Head of caudate nucleus (tissue), 42 donors: ENCODE measurements at places on chromosomes 16 and 17.

- no peak for DNase-seq
Observed at GRCh38 chr16:59973966-59974365, 1239.8 kb upstream of the GOT2 start.

- DNase-seq = no peak
Observed at GRCh38 chr16:89103781-89104180, 10.1 kb downstream of the ACSF3 start.

DNA sequence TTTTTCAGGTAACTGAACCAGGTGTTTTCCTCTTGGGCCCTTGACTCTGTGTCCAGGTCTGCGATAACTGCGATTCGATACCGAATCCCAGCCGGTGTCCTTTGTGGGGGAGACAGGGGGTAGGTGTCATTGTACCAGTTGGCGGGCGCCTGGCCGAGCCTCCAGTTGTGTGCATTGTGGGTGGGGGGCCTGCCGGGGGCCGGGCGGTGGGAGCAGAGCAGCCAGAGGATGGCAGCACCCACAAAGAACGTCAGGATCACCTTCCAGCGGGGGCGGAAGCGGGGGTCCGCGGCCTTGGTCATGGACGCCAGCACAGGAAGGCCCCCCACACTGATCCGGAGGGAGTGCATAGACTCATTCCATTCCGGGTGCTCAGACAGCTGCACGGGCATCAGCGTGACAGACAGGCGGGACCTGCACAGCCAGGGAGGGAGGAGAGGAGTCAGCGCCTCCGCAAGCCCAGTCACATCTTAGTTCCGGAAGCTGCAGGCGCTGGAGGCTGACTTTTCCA lies 12.3 kb downstream of the CANT1 start:
- DNase-seq = no peak

- no peak for DNase-seq
Observed at GRCh38 chr17:2435181-2435741, 34.4 kb upstream of the MNT start.

GRCh38 chr16:14539631-14540030 lies 90.4 kb downstream of the PARN start:
- DNase-seq = no peak

- no peak for DNase-seq
Observed at GRCh38 chr16:30028438-30029076, 2.5 kb downstream of the TLCD3B start.

- DNase-seq = no peak
Observed at GRCh38 chr16:7646821-7647500, 314.3 kb downstream of the RBFOX1 start.

DNA sequence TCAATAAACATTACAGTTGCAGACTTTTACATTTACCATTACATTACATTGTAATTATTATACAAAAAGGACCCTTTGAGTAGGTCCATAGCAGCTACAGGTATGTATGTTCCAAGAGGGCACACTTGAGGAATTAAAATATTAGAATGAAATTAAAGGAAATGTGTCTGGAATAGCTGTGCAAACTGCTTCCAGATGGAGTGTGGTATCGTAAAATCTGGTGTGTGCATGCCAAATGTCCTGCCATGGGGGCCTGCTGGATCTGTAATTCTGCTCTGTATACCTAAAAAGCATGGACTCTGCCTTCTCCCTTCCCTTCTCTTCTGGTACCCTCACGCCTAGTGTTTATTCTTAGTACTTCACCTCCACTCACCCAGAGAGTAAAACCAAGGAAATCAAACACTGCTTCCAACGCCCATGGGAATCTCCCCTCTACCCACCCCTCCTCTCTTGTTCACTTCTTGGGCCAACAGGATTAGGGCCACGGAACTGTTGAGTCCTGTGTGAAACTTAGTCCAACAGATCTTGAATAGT lies 38.7 kb downstream of the STH start:
- no peak for DNase-seq

GRCh38 chr16:10597187-10597601 lies 16.8 kb upstream of the EMP2 start:
- no peak for DNase-seq

GRCh38 chr17:8041249-8041928 lies 2.5 kb downstream of the ALOX15B start:
- no peak for DNase-seq

DNA sequence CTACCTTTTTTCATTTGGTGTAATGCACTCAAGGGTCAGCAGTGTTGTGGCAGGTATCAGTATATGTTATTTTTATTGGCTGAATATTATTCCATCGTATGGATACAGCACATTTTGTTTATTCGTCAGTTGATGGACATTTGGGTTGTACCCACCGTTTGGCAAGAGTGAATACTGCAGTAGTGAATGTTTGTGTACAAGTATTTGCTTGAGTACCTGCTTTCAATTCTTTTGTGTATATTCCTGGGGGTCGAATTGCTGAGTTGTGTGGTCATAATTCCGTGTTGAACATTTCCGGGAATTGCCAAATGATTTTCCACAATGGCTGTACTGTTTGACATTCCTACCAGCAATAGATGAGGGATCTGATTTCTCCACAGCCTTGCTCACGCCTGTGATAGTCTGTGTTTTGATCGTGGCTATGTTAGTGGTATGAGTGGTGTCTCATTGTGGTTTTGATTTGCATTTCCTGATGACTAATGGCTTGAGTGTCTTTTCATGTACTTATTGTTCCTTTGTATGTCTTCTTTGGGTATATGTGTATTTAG lies 108.4 kb downstream of the OR1D5 start:
- no peak for DNase-seq

DNA sequence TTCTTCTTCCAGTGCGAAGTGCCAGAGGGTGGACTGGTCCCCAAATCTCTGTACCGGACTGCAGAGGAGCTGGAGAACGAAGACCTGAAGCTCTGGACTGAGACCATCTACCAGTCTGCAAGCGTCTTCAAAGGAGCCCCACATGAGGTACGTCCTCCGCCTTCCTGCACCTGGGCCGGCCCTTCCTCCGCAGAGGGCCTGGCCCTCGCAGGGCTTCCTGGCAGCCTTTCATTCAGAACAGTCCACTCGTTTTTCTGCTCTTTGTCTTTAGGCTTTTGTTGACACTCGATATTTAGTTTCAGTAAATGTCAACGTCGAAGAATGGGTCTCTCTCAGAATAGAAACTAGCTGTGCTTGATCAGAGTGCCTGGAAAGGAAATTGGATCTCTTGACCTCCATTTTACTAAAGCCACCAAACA lies 68.6 kb downstream of the SEC14L1 start:
- no peak for DNase-seq

DNA sequence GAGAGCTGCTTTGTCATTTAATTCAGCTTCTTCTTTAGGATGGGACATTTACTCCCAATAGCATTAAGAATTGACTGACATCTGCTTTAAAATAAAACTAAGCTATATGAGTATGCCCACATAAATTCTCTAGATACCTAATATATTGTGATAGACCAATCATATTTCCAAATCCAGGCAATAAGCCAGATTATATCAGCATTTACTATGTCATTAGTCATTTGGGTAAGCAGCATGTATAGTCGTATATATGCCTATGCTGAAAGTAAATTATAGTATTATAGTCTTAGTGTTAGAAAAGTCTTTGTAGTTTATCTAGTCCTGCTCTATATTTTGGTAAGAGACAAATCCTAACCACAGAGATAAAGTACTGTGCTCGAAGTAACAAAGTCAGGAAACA lies 958.1 kb downstream of the KCNJ2 start:
- DNase-seq = no peak

DNA sequence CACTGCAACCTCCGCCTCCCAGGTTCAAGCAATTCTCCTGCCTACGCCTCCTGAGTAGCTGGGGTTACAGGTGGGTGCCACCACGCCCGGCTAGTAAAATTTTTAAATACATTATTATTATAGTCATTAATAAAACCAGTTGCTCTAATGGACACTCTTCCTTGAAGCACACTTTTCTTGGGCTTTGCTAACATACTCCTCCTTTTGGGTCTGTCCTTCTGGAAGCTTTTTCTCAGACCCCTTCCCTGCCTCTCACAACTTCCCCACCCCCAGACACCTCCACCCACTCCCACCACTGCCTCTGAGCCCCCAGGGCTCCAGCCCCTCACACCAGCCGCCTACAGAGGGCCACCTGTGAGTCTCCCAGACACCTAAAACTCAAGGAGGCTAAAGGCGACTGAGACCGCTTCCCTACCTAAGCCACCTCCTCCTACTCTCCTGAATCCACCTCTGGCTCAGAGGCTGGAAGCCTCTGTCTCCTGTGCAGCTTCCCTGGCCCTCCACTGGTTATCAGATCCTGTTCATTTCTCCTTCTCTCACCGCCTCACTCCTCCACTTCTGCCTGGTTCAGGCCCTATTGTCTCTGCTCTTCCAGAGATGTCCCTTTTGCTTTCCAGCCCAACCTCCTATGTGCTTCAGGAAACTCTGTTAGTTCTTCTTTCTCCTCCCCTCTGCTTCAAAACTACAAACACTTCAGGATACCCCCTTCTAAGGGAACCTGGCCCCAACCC lies 2.1 kb upstream of the CUEDC1 start:
- no peak for DNase-seq

- no peak for DNase-seq
Observed at GRCh38 chr16:20821682-20822081, 15.4 kb downstream of the REXO5 start.

DNA sequence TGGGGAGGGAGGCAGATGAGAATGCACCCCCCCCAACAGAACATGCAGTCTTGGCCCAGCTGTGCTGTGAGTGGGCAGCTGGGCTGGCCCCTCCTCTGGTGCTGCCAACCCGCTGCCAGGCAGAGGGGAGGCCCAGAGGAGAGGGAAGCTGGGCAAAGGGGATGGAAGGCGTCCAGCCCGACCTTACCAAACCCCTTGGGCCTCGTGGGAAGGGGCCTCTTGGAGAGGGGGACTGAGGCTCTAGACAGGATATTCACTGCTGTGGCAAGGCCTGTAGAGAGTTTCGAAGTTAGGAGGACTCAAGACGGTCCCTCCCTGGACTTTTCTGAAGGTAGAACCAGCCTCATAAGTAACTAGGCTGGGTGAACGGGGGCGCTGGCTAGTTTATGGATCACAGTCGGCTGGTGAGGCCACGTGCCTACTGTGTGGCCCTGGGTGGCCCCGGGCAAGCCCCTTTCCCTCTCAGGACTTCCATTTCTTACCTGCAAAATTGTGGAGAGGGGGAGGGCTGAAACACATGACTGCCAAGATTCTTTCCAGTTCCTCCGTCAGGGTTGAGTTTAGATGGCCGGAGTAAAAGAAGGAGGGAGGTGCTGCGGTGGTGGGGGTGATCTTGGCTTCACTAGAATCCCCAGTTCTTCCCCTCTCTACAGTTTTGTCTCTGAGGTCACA lies 857 bp upstream of the STAT5A start:
- peak; percentile 73 for DNase-seq

DNA sequence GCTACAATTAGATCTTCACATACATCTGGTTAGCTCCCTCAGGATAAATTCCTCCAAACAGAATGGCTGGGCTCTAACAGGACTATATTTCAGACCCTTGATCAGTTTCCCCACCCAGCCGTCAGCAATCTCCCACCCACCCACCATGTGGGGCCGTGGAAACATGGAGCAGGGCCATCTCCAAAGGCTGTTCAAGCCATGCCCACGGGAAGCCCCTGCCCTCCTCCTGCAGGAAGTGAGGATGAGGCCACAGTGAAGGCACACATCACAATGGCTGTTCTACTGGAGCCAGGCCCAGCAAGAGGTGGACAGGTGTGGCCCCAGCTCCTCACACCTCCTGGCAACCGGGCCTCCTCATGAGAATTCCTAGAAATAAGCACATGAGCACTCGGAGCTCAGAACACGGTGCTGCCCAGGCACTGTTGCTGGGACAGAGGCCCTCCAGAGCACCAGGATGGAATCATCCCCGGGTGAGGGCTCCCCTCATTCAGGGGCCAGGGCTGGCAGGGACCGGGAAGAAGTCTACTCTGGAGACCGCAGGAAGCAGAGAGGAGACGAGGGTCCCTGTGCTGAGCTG lies at the start of gene LITAFD:
Gene LITAFD, plus strand, starts transcription at position 311 of the 577 bp plus-strand sequence. CDS start 2,005 bp downstream, outside the sequence.
- no peak for DNase-seq

GRCh38 chr16:20300312-20301097 lies 26.8 kb downstream of the GP2 start:
- DNase-seq = peak; percentile 54

- no peak for DNase-seq
Observed at GRCh38 chr17:40500190-40500589, 1.2 kb downstream of the TNS4 start.

GRCh38 chr17:34542700-34543336 lies 36.6 kb upstream of the TMEM132E start:
- DNase-seq = peak; percentile 62

DNA sequence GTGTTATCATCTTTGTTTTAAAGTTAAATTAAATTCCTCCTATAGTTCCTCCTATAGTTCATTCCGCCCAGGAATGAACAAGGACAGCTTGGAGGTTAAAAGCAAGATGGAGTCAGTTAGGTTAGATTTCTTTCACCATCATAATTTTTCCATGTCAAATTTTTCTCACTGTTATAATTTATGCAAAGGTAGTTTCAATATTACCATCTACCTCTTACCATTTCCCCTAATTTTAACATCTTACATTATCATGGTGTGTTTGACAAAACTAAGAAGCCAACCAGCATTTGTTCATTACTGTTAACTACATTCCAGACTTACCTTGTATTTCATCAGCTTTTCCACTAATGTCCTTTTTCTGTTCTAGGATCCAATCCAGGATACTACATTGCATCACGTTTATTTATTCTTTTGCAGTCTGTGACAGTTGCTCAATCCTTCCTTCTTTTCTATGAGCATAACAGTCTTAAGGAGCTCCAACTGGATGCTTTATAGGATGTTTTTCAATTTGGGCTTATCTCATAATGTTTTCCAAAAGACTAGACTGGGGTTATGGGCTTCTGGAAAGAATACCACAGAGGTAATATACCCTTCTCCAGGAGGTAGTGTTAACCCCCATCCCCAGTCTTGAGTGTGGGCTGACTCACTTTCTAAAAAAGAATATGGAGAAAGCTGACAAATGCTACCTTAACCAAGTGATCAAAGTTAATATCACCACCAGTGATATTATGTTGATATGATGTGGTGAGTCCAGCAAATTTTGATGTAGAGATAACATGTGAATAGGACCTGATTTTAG lies 158.5 kb downstream of the PPM1E start:
- no peak for DNase-seq

DNA sequence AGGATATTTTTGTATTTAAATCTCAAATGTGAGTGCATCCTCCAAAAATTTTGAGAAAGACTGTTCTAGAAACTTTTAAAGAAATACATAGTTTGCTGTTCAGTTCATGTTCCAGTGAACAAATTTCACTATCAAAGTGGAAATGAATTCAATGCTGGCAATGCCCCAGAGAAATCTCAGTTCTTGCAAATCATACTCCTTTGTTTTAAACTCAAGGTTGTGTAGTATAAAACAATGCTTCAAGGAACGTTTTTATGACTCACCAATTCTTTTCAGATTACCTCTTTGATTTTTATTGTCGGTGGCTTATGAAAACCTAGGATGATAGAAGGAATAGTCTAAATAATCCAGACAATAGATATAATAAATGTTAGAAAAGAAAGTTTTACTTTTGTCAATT lies 17.6 kb downstream of the LPCAT2 start:
- DNase-seq = no peak
